ENCODE measurements at places on chromosomes 5 and 9.

- DNase-seq, result peak; percentile 23
These were observed 28.6 kb upstream of the EPB41L4B start for GRCh38 chr9:109349421-109349846.

- DNase-seq, result no peak
These were observed 101.0 kb downstream of the NR3C1 start for GRCh38 chr5:143302341-143303045.

- DNase-seq, result no peak
These were observed 1.2 kb upstream of the ADAMTS6 start for GRCh38 chr5:65482736-65483545.

DNA sequence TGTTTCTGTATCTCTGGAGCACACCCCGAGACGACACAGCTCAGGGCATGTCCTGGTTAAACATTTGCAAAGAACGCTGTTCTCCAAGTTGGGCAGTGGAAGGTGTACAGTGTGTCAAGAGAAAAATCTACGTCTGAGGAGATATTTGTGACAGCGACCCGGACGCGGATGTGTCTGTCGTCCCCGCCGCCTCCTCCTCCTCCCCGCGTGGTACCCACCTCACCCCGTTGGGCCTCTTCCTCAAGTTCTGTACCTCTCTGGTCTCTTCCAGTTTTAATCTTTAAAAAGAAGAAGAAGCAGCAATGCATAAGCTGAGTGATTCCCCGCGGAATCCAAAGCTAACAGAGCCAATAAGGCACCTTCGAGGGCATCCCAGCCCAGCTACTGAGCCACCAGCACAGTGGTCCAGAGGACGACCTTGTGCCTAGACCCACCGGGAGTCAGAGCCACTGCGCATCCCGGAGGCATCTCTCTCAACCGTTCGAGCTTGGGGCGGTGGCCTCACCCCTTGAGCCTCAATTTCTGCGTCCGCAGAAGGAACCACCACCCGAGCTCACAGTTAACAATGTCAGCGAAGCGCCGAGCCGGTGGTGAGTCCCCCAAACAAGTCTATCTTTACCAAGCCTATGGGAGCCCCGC lies 467 bp downstream of the C9orf78 start:
- no peak for DNase-seq

DNA sequence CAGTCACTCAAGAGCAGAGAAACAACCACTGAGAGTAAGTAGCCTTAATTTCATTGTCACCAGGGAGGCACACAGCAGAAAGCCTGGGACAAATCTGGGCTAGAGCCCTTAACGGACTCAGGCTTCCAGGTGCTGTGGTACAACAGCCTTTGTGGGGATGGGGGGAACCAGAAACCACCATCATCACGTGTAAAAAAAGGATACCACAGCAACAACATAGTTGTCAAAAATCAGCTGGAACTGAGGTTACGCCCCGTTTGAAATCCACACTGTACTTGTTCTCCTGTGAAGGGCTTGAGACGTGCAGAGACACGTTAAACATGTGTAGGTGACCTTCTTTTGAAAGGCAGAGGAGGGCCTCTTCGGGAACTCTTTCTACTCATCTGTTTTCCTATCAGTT lies 16.6 kb upstream of the PLPP1 start:
- DNase-seq, result peak; percentile 39

- DNase-seq, result no peak
These were observed 106.3 kb upstream of the SNX2 start for GRCh38 chr5:122668552-122668951.

Measured in prostate gland (tissue), 2 donors.